ENCODE measurements at places on chromosomes 3 and 15.
A peak's percentile ranks its signal among the peaks of the same experiment; 100 is the strongest.

DNA sequence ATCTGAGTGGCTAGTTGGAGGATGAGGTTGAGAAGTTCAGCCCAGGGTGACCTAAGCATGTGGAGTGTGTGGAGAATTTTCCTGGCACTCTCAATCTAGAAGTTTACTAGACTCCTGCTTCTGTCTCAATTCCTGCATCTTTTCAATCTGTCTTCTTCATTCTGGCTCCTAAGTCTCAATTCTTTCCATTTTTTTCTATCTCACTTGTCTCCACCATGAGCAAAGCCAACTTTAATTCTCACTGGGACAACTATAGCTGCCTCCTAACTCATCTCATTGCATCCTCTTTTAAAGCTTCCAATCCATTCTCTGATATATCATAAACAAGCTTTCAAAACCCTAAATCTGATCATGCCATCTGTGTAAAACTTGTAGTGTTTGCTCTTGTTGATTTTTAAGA is 569.3 kb downstream of the NAALADL2 start:
- DNase-seq = no peak

DNA sequence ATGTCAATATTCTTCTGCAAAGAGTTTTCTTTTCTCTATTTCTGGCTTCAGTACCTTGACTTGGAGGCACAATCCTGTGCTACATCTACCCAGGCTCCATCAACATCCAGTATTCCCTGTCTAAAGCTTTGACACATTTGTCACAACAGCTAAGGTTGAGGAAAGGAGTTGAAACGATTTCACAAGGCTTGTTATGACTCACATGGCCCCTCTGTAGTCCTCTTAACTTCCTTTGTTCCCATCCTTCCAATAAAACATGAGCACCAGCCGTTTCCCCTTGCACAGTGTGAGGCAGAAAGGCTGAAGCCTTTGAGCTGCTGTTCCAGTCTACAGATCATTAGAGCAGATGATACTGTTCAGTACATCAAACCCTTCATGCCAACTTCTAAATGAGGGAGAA is 163.0 kb upstream of the TMCO5A start:
- DNase-seq = no peak

- no peak for DNase-seq
These were observed 414.4 kb upstream of the ALCAM start for GRCh38 chr3:104952146-104952972.

GRCh38 chr3:47891613-47892005 is 88.7 kb downstream of the DHX30 start:
- DNase-seq = no peak

GRCh38 chr3:182784542-182784941 is 8.8 kb upstream of the ATP11B start:
- DNase-seq = peak; percentile 70

DNA sequence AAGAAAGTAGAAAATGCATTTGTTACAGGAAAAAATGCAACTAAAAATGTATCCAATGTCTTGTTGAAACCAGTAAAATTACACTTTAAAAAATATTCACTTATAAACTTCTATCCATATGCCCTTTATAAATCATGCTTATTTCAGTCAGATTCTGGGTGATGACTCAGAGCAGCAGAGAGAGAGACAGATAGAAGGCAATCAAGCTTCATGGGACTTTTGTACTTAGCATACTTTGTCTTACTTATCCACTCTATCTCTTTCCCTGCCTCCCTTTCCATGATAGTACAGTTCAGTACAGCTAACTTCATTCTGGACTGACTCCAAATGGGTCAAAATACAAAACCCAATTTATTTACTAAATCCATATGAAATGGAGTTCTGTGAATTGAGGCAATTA is 1438.2 kb downstream of the ZPLD1 start:
- no peak for DNase-seq

DNA sequence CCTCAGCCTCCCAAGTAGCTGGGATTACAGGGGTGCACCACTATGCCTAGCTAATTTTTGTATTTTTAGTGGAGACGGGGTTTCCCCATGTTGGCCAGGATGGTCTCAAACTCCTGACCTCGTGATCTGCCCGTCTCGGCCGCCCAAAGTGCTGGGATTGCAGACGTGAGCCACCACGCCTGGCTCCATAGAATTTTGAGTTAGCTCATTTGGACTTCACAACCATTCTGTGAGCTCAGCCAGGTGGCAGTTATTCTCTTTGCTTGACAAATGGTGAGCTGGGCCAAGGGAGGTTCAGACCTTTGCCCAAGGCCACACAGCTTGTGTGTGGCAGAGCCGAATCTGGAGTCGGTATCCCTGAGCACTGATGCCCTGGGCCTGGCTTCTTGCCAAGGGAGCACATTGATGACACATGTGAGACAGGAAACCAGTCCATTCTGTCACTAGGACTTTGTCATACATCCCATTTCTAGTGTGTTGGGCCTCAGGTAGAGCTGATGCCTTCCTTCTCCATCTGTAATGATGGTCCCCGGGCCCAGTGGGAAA is 17.6 kb downstream of the PODXL2 start:
- no peak for DNase-seq

GRCh38 chr3:76051145-76051544 is 265.8 kb upstream of the ZNF717 start:
- DNase-seq = no peak

DNA sequence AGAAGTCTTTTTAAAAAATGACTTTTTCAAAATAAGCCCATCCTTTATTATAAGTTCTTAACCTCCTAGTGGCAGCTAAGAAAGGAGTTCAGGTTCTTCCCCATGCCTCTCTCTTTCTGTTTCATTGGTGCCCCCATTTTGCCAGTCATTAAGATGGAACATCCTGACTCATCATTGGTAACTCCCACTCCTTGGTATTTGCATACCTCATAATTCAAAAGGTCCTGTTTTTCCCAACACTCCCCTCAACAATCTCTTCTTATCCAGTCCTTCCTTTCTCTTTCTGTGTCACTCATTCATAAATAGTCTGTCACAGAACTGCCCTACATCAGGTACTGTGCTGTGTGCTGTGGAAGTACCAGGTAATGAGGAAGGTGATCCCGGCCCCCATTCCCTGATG is 394.0 kb downstream of the FOXP1 start:
- peak; percentile 22 for DNase-seq

- DNase-seq = no peak
These were observed 124.9 kb downstream of the PTPRG start for GRCh38 chr3:61686228-61686648.

DNA sequence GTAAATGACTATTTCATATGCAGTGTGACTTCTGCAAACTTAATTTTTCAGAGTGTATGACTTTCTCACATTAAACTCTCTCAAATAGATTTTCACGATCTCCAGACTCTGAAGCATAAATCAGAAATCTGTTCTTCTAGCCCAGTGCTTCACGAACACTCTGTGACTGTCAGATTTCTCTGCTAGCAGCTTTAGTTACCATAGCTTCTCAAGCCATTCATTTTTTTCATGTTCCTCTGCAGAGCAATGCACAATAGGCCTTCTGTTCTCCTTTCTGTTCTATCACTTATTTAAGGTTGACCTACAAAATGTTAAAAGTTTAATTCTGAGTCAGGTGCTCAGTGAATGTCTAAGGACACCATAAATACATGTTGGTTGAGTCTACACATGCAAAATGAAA is 1102.2 kb downstream of the TUSC7 start:
- DNase-seq = no peak

- no peak for DNase-seq
These were observed 9.4 kb upstream of the KIF7 start for GRCh38 chr15:89664441-89665350.

DNA sequence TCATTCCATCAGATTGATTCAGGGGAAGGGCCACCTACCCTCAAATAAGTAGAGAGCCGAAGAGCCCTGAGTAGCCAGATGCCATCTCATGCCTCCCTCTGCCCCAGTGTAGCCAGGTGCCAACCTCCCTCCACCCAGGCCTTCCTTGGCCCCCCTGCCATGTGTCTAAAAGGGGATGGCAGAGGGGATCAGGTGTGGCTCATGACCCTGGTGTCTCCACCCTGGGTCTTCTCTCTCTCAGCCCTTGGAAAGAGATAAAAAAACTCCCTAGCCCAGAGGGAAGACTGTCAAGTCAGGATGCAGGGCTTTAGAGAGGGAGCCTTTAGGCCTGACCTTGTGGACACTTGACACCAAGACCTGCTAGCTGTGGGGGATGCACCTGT is 5.2 kb downstream of the GRM2 start:
- no peak for DNase-seq

- no peak for DNase-seq
These were observed 333.1 kb upstream of the KCNMB2 start for GRCh38 chr3:178203165-178203564.

DNA sequence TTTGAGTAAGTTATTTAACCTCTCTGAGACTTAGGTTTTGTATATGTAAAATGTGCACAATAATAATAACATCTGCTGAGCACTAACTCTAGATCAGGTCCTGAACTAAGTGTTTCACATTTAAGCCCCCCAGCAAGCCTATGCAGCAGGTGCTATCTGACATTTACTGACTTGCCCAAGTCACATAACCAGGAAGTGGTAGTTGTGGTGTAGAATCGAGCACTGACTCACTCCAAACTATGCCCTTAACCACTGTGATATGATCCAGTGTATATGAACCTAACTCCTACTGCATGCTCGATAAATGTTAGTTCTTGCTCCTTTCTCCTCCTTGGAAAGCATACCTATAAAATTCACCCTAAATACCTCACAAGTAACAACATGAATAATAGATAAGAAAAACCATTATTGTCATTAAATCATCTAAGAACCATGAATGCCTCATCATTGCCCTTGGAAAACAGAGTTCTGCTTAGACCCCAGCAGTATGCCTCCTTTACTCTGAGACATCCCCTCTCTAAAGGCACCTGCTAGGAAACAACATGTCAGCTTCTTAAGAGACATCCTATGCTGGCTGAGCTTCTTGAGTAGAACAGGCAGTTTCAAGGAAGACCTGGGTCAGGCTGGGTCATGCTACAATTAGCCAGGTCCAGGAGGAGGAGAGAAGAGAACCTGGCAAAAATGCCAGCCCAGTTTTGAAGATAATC is 3.0 kb upstream of the SHC4 start:
- no peak for DNase-seq

- DNase-seq = no peak
These were observed 170.9 kb downstream of the OXSM start for GRCh38 chr3:25960776-25961175.

- DNase-seq = no peak
These were observed 42.9 kb downstream of the SMAD3 start for GRCh38 chr15:67108122-67108961.

DNA sequence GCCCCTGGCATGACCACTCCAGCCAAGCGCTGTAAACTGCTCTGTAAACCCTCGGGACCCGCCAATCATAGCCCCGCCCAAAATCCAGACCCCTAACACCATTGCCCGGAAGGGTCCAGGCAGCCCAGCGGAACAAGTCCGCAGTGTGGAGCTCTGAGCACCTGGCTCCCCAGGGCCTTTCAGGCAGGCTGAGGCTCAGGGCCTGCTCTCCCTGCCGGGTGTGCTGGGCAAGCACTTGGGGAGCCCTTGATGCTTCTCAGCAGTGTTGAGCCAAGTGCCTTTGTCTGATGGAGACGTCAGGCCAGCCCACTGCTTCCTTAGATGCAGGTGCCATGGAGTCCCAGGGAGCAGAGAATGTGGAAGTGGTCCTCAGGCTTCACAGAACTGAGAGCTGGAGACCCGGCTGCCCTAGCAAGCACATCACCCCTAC is 106.2 kb downstream of the TLE3 start:
- DNase-seq = no peak

DNA sequence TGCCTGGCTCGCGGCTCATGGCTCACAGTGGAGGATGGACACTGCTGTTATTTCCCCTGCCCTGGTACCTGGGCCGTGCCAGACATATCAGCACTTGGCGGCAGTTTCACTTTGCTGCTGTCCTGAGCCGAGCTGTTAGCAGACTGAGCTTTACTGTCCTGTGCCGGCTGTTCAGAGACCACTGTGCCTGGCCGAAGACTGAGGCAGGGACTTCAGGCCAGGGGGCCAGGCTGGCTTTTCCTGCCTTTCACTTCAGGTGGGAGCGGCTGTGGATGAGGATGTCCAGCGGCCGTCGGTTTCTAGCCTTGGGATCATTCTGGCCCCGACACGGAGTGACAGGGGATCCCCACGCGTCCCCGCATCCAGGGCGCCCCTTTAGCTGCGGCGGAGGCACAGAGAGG is 1.1 kb downstream of the ATP10A start:
- DNase-seq = no peak

DNA sequence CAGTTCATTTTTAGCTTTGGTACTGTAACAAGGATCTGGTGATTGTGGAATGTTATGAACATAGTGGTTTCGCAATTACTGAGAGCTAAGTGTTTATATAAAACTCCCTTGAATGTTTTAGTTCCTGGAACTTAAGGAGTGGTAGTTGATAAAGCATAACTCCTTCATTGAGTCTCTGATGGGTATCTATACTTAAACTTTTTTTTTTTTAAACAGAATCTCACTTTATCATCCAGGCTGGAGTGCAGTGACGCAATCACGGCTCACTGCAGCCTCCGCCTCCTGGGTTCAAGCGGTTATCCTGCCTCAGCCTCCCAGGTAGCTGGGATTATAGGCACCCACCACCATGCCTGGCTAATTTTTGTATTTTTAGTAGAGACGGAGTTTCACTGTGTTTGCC is 11.3 kb downstream of the PRKCI start:
- no peak for DNase-seq

DNA sequence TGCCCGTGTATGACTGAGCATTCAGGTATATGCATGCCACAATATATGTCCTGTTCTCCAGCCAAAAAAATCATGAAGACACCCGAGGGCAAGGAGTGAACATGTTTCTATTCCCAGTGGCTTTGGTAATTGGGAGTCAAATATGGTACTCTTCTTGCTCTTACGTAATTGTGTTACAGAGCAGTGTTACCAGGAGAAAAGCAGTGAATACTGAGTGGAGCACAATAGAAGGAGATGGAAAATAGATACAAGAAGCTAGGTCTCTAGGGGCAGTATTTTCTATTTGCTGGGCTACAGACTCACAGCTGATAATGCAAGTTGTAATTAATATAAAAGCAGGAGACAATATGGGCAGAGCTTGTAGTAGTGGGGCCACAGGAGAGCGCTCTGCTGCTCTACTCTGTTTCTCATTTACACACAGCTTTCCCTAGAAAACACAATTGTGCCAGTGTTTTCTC is 13.2 kb downstream of the MEIS2 start:
- DNase-seq = no peak

- DNase-seq = no peak
These were observed 103.1 kb downstream of the LRIG1 start for GRCh38 chr3:66397745-66398144.

GRCh38 chr15:65115086-65115485 is at the start of gene UBAP1L:
TSS of gene UBAP1L (minus strand) at chr15:65115200. CDS start at chr15:65106215, 8,985 bp downstream.
- DNase-seq = no peak

GRCh38 chr3:13574083-13574797 is 25.3 kb downstream of the FBLN2 start:
- DNase-seq = no peak

DNA sequence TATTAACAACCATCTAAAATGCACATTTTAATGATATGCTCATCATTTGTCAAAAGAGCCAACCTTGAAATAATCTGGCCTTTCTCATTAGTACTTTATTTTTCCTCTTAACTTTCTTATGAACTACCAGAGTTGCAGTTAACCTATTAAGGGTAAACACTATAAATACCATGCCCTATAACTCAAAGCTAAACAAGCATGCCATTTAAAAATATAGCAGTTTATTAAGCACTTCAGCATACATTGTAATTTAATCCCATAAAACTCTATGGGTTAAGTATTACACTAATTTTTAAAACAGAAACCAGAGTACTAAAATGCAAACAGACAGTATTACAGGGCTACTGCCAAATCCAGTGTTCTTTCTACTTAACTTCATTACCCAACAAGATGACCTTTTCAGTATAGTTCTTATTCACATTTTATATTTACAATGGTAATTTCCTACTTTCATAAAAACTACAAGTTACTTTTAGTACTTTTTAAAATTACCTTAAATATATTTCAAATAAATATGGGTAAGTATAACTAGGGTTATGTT is 11.8 kb downstream of the NPTN start:
- DNase-seq = no peak
